ENCODE measurements at places on chromosomes 12 and 14.
A peak's percentile ranks its signal among the peaks of the same experiment; 100 is the strongest.

- DNase-seq, result no peak
Measured at GRCh38 chr14:99724939-99725773, 41.1 kb downstream of the CYP46A1 start.

GRCh38 chr14:22845821-22846625 lies 9.6 kb downstream of the MMP14 start:
- DNase-seq, result no peak

DNA sequence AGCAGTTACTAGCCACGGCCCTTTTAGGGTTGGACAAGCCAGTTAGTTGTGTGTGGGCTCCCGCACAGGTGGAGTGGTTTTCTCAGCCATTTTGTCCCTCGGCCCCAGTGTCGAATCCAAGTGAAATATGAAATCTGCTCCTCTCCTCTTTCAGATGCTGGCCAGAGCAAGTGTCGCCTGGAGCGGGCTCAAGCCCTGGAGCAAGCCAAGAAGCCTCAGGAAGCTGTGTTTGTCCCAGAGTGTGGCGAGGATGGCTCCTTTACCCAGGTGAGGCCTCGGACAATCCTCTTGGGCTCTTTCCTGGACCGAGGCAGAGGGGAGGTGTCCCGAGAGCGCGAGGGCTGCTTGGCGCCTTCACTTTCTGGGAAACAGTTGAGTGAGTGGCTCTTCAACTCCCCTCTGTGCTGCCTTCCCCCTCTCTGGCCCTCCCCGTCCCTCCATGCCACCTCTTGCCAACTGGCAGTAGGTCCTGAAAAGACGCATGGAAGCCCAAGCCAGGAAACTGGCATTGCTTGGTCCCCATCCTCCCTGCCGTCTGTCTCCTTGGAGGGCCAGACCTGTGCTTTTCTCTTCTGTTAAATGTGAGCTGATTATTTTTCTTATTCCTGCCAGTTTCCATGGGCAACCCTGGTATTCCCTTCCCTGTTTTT lies 74.2 kb downstream of the SMOC1 start:
- DNase-seq, result no peak

- DNase-seq, result peak; percentile 34
Measured at GRCh38 chr12:27505761-27506160, 18.2 kb upstream of the PPFIBP1 start.

DNA sequence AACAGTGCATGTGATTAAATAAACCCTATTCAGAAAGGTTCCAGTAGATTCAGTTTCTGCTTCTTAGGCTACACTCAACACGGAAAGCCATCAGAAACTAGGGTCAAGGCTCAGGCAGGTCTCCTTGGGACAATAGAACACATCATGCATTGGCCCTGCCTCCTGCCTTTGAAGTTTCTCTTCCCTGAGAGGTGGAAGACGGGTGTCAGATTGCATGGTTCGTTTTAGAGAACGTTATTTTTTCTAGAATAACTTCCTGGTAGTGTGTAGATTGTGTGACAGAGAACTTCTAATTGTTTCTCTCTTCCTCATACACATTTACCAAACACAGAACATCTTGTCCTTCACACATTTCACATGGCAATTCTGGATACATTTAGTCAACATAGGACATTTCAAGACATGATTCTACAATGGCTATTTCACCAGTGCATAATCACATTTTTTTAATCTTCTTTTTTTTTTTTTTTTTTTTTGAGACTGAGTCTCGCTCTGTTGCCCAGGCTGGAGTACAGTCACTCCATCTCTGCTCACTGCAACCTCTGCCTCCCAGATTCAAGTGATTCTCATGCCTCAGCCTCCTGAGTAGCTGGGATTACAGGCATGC lies 106.6 kb upstream of the AMN1 start:
- DNase-seq, result no peak

- DNase-seq, result no peak
Measured at GRCh38 chr12:106085213-106085612, 53.5 kb downstream of the NUAK1 start.

DNA sequence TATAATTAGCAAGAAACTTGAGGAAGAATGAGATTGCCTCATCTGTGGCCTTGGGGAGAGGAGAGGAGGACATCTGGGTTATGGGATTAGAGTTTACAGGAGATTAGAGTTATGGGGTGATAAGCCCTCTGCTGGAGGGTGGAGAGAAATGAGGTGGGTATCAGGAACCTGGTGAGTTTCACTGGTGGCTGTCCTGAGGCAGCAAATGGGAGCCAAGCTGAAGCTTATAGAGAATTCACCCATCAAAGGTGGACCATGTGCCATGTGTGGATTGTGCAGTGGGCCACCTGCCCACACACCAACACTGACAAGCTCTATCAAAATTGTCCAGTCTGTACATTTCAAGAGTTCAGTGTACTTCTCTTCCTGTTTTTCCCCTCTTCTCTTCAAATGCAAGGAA lies 135.3 kb downstream of the AEBP2 start:
- peak; percentile 3 for DNase-seq

DNA sequence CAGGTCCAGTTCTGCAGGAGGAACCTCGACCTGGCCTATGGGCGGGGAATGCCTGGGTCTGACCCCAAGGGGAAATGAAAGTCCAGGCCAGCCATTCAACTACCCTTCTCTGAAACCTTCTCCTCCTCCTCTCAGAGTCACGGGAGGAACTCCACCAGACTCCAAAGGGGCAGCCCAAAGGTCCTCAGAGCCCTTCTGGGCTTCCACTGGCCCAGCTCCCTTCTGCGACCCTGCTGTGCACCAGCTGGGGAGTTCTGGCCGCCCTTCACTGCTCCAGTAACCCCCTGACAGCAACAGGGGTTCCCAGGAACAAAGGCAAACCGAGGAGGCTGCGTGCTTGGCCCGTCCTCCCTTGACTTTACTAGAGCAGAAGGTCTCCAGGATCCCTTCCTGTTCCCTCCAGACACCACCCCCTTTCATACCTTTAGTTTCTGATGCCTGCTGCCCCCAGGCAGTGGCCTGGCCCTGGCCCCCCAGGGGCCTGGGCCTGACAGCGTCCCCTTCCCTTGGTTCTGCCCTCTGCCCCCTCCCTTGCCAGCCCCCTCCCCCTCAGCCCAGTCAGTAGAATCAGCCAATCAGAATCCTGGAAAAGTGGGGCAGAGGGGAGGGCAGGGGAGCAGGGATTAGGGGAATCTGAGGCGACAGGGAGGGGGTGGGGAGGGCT lies 850 bp upstream of the ZNF385A start:
- DNase-seq, result no peak

DNA sequence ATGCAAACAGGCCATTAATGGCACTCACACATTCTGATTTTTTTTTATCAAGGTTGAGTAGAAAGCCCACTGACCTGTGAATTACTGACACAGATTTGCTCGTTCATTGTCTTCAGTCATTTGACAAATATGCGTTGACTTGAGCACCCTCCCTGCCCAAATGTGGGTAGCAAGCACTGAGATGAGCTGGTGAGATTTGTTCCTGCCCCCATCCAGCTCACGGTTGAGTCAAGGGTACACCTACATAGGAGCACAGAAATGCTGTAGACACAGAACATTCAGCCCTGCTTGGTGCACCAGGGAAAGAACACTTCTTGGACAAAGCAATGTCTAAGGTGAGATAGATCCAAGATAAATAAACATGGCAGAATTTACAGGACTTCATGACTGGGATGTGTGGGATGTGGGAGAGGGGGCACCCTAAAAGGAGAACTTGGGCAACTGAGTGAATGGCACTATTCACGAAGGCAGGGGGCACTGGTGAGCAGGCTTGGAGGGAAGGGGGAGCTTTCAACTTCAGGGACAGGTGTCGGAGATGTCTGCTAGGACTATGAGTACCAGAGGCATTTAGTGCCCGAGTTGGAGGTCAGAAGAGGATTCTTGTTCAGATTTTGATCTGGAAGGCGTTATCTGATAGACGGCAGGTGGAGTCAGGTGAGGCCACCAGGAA lies 213.4 kb downstream of the VRK1 start:
- DNase-seq, result no peak

GRCh38 chr12:59844750-59845149 lies 248.9 kb downstream of the SLC16A7 start:
- no peak for DNase-seq

DNA sequence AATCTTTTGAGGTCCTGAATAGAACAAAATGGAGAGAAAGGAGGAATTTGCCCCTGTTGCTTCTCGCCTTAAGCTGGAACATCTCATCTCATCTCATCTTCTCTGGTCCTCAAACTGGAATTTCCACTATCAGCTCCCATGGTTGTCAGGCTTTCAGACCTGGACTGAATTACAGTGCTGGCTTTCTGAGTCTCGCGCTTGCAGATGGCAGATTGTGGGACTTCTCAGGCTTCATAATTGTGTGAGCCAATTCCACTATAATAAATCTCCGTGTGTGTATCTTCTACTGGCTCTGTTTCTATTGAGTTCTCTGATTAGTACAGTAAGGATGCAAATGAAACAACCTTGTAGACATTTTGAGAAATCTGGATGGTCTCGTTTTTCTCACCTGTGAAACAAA lies 199.0 kb downstream of the TMEM117 start:
- DNase-seq, result no peak

GRCh38 chr14:53925201-53925766 lies 31.3 kb downstream of the BMP4 start:
- peak; percentile 8 for DNase-seq

GRCh38 chr12:27951898-27952297 lies 20.6 kb downstream of the PTHLH start:
- DNase-seq, result no peak

DNA sequence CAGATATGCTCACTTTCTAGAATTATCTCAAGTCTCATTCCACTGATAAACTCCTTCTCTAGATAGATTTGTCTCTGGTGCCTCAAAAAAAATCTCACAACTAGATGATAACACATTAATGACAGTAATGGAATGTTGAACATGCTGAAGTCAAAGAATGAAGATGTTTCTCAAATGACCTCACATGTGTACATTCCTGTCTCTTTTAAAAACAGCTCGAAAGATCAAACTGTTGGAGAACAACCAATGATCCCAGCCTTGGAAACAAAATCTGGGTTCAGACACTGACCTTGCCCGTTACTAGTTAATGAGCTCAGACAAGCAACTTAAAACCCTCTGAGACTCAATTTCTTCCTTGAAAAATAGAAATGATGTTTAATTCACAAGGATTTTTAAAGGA lies 44.7 kb upstream of the KCNJ8 start:
- peak; percentile 60 for DNase-seq

- DNase-seq, result no peak
Measured at GRCh38 chr14:77051116-77051515, 22.6 kb upstream of the IRF2BPL start.
